NCI-H187 treated with DMSO at 0.1 percent for 48 hours (cell line): ENCODE measurements at places on chromosomes 12 and 14.

GRCh38 chr12:14048941-14049545 is 67.6 kb upstream of the GRIN2B start:
- no peak for DNase-seq

DNA sequence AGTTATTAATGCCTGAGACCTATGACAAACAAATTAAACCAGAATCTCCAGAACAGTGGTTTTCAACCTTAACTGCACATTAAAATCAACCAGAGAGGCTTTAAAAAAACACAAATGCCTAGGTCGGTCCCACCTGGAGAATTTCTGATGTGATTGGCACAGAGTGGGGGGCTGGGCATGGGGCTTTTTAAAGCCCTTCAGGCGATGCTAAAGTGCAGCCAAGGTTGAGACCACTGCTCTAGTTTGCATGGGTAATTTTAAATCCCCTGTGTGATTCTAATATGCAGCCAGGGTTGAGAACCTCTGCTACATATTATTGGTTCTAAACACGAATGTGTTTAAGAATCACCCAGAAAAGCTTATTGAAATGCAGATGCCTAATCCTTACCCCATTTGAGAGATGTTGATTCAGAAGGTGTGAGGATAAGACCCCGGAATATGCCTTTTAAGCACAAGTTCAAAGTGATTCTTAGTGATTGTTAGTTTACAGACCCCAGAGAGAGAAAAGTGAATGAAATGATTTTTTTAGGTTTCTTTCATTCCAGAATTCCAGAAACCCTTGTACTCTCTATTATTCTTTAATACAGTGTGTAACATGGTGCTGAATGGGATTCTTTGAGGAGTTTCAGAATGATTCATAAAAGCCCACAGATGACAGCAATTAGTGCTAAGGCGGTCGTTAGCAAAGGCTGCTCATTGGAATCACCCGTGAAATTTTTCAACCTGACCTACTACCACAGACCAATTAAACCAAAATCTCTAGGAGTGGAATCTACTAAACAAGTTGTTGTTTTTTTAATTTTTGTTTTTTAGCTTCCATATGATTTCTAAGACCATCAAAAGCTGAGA is 44.9 kb downstream of the LIN7A start:
- DNase-seq, result no peak

DNA sequence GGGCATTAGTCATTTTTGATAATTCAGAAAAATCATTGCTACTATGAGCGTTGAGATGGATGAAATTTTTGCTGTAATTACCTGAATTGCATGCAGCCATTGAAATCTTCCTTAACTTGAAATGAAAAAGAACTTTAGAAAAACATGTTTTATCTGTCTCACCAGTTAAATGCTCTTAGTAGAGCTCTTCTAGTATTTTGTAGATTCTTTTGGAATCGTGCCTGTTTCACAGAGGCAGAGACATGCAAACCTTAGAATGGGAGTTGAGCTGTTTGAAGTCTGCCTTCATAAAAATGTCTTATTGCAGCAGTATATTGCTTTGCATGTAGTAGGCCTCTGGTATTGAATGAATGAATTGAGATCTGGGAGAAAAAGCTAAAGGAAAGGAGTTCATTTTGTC is 4.2 kb downstream of the PEX5 start:
- DNase-seq, result no peak

DNA sequence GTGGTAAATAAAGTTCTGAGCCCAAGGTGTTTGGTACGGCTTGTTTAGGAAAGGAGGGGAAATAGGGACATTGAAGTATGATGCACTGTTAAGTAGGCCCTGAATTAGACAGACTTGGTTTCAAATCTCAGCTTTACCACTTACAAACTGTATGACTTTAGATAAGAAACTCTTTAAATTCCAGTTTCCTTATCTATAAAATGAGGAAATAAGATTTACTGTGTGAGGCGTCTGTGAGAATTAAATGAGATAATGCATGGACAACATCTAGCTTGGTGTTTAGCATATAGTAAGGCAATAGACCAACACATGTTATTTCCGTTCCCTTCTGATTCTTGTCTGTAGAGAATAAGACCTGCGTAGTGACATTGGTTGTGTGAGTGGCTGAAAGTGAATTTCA is 7.0 kb downstream of the NCKAP1L start:
- DNase-seq, result no peak

GRCh38 chr14:77580477-77580876 is 36.0 kb downstream of the SPTLC2 start:
- DNase-seq, result no peak

- DNase-seq, result no peak
Measured at GRCh38 chr12:64733857-64734256, 25.3 kb downstream of the GNS start.
